ENCODE measurements at places on chromosomes 6 and 20.

GRCh38 chr6:16129623-16130401 is 926 bp downstream of the MYLIP start:
- no peak for DNase-seq

GRCh38 chr6:164792666-164793065 is 516.7 kb downstream of the C6orf118 start:
- no peak for DNase-seq

GRCh38 chr6:18110162-18110561 is 12.3 kb downstream of the NHLRC1 start:
- no peak for DNase-seq

DNA sequence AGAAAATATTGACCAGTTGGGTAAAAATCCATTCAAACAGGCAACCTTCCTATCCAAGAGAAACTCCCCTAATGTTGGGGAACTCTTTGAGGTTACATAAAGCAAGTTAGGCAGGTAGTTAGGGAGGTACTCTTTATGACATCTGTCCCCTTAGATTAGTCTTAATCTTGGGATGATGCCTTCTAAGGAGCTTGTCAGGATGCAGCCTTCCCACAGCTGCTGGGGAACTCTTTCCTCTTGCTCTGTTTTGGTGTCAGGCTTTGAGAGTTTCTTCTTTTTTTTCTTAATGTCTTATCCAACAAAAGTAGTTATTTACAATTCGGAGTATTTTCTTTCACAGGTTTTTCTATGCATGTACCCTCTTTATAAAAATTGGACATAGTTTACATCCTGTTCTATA is 194.8 kb downstream of the CDKAL1 start:
- no peak for DNase-seq
